ENCODE measurements at places on chromosomes 7 and 10. TPM values are rescaled to one million over a fixed set of nuclear protein-coding genes. Genes with fewer than 3 reads are reported as not detected.

TRIP6 gene
- total RNA-seq: 3.1 TPM

DNA sequence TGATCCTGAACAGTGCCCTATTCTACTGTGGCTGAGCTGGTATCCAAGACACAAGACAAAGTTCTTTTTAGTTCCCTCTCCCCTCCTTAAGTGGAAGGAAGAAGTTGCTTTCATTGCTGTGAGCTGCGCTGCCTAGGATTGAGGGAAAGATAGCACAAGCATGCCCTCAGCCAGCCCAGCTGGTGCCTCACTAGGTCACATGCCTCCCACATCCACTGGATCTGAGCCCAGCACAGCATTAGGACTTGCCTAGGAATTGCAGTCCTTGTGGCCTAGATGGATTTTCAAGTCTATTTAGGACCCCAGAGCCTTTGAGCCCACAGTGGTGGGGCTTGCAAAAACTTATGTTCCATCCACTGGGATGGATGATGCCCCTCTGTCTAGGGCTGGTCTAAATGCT, 214.2 kb downstream of the ZNF248 start:
- no peak for DNase-seq

DNA sequence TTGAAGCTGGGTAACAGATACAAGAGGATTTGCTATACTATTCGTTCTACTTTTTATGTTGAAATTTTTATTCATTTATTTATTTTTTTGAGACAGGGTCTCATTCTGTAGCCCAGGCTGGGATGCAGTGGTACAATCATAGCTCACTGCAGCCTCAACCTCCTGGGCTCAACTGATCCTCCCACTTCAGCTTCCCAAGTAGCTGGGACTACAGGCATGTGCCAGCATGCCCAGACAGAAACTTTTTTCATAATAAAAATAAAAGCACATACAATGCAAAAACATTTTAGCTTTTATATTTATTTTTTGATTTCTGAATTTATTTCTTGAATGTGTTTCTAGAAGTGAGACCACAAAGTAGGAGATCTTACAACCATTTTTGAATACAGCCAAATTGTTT, 71.2 kb downstream of the FANK1 start:
- no peak for DNase-seq

TRA2A gene
- total RNA-seq: 129 TPM

DNA sequence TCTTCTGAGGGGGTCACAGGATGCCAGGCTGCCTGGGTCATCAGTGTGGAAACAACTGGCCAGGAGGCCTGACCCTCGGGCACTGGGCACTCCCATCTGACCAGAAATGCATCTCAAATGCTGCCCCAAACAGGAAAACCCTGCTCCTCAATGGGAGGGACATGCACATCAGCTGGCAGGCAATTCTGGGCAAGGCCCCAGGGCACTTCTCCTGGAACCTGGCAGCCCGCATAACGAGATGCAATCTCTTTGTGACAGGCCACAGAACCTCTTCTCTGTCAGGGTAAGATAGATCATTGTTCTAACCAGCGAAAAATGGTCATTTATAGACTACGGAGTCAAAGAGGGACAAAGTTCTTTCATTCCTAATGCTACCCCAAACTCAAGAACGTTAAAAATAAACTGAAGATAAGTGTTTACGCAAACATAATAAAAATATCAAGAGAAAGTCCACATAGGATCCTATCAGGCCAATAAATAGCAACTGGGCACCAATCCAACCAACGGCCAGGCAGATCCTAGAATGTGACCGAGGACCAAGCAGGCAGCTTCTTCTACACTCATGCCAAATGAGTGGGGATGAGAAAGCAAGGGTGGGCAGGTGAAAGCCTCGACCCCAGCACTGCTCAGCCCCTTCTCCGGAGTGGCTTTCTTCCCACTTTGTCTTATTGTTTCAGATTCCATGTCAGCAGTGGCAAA, 212.3 kb downstream of the TCERG1L start:
- no peak for DNase-seq

PAX4 gene
- total RNA-seq: not detected

DNA sequence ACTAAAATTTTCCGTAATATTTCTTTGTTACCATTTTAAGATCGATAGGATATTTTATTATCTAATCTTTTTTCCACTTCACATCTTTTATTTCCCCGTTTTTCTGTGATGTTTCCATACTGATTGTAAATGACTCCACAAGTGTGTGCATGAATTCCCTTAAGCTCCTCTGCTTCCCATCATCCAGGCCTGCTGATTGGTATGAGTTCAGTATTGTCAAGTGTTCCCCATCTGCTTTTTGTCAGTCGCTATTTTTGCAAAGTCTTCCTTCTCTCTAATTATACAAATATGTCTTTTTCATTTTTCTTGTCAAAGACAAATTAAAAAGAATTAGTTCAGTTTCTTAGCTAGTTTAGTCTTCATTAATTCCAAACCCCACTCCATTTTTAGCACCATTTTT, 184.7 kb downstream of the EXOC4 start:
- no peak for DNase-seq

RPP38 gene
- 21.6 TPM for total RNA-seq

GRCh38 chr10:16950656-16951601, 133.7 kb upstream of the RSU1 start:
- no peak for DNase-seq

DNA sequence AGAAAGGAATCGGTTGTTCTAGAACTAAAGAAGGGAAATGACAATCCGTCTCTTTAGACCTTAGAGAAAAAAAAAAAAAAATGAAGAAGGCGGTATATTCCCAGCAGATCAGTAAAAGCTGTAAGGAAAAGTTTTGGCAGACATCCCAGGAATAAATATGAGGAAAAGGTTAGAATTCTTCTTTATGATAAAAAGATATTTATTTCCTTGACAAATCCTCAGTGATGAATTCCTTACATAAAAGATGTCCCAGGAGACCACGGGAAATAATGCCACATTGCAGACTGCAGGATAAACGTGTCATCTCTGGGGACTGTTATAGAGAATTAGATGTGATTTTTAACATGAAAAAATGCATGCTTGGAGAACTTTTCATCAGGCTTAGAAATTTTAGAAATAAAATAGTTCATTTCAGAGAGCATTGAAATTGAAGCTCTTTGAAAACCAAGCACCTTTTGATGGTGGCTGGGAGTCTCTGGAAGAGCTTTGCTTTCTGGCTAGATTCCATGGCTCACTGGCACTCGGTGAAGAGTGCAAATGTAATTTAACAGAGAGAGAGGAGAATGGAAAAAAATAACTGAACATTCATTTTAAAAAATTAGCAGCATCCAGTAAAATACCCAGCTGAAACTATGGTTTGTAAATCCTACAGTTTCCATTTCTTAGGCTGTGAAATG, 98.2 kb downstream of the PRPF18 start:
- no peak for DNase-seq

- DNase-seq: no peak
Measured at GRCh38 chr7:93977211-93977950, 26.8 kb downstream of the BET1 start.

TRIM50 gene
- not detected for total RNA-seq

TUBAL3 gene
- not detected for total RNA-seq

OPTN gene
- total RNA-seq: 6.1 TPM

- DNase-seq: no peak
Measured at GRCh38 chr10:116691635-116692034, 50.7 kb downstream of the HSPA12A start.
